ENCODE measurements at places on chromosomes 6 and 20.

DNA sequence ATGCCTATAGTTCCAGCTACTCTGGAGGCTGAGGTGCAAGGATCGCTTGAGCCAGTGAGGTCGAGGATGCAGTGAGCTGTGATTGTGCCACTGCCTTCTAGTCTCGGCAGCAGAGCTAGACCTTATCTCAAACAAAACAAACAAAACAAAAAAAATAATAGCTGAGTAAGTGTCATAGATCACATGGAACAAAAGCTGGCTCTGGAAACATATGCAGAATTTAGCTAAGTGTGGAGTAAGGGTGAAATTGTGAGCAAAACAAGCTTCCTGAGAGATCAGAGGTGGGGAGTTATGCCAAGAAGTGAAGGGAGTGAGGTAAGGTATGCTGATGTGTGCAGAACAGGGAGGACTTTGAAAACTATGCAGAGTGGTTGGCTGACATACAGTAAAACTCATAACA lies 18.7 kb downstream of the SGK1 start:
- DNase-seq, result no peak

- no peak for DNase-seq
These were observed 49.2 kb downstream of the EFCAB8 start for GRCh38 chr20:32907886-32908285.

DNA sequence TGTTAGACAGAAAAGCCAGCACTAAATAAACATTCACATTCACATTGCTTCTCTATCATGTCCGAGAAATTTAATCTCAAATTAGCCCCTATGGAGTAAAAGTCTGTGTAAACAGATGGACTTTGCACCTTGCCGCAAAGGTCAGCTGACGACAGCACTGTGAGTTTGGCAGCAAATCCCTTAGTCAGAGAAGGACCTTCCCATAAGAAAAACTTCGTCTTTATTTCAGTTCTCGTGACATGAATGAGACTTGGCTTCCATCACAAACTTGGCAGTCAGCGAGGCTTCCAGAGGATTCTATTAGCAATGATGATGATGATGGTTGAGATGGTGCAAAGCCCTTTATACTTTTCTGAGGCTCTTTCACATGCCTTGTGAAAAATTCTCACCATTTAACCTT lies 133.7 kb upstream of the IFNGR1 start:
- DNase-seq, result no peak

- peak; percentile 70 for DNase-seq
These were observed 106.2 kb downstream of the UBE3D start for GRCh38 chr6:82959385-82959941.

GRCh38 chr6:34240329-34241248 lies 3.9 kb downstream of the HMGA1 start:
- no peak for DNase-seq

GRCh38 chr6:38364775-38365174 lies 275.0 kb downstream of the BTBD9 start:
- DNase-seq, result no peak

DNA sequence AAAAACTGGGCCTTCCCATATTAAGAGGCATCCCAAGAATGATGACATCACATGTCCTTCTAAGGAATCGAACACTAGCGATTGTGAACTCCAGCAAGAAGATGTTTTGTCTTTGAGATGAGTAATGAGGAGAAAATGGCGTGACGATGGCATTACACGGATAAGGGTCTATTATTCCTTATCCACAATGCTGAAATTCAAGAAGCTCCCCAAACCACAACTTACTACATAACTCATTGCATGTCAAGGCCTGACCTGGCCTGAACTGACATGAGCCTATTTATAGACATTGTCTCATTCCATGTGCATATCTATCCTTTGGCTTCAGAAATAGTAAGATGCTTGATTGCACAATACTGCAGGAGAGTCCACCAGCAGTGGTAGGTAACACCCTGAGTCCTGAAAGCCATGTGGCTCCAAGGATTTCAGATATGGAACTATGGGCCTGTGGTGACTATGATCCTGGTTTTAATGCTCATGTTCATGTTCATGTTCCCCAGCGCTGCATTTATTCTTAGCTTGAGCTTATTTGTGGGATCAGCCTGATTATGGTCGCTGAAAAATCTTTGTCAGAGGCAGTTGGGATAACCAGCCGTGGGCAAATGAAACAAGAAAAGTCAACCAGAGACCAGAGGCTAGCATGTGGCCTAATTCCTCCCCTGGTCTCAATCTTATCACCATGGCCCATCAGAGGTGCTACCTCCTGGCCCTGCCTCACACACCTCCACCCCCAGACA lies 183.2 kb upstream of the JARID2 start:
- DNase-seq, result peak; percentile 42

GRCh38 chr6:139124887-139125672 lies 9.8 kb upstream of the HECA start:
- no peak for DNase-seq

DNA sequence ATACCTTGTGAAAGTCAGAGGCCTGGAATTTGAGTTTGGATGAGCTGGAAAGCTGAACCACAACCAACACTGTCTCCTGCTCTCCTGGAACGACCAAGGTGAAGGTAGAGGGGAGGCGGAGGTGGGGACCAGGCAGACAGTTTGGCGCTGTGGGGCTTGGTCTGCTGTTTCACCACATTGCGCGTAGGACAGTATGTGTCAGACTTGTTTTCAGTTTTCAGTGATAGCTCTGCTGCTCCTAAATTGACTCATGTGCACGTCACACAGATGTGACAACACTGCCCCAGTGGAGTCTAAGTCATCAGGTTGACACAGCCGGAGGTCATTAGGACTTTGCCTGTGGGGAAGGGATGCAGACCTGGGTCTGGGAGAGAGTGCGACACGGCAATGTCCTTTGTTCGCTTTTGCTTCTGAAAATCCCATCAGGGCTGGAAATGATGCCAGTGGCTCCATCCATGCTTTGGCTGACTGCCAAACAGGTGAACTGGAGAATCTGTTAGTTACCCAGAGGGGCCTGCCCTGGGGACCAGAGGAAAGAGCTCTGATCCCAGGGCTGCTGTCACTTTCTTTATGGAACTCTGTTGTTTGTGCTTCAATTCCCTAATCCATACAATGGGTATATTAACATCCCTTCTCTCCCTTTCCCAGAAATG lies 255.5 kb downstream of the CDC5L start:
- DNase-seq, result no peak

DNA sequence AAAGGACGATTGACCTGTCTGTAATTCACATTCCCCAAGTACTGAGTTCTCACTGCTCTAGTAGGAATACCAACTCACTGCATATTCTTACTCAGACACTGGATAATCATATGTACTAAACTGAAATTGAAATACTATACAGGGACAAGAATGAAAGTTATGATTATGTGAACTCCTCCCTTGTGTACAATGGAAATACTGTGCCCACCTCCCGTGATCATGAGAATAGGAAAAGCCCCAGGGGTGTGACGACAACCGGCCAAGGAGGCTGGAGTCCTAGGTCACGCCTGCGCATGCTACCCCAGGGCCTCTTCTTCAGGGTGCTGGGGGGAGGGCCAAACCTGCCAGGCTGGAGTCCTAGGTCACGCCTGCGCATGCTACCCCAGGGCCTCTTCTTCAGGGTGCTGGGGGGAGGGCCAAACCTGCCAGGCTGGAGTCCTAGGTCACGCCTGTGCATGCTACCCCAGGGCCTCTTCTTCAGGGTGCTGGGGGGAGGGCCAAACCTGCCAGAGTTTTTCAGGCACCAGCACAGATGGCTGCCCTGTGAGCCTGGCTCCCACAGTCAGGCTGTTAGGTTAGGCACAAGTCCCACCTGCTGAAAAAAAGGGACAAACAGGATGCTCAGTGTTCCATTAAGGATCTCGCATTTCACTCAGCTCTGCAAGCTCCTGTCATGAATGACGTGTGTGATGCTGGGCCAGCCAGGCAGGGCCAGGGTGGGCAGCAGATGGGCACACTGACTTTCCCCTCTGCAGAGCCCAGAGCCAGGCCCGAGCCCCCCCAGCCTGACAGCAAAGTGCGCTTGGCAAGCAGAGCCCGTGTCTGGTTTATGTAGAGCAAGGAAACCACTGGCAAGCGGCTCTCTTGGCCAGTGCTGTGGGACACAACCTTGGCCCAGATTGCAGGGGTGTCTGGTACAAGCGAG lies 107.7 kb downstream of the FOXF2 start:
- DNase-seq, result no peak

DNA sequence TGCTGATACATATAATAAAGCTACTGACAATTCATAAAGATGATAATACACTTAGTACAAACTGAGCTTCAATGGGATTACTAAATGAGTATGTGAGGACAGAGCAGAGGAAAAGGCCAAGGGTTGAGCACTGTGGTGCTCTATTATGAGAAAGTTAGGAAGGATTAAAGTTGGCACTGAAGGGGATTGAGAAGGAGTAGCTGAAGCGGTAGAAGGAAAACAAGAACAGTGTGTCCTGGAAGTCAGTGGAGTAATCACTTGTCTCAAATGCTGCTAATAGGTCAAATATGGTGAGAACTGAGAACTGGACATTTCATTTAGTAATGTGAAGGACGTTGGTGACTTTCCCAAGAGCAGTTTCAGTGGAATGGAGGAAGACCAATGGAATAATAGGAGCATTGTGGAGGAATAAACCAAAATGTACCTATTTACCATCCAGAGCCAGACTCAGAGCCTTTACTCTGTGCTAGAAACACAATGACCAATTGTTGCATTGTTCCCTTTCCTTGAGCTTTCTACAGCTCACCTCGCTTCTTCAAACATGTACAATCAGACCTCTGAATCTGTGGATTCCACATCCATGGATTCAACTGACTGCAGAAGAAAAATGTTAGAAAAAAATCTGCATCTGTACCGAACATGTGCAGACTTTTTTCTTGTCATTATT lies 255.9 kb downstream of the LAMA2 start:
- no peak for DNase-seq

GRCh38 chr6:12160326-12160725 lies 129.8 kb upstream of the EDN1 start:
- peak; percentile 52 for DNase-seq

DNA sequence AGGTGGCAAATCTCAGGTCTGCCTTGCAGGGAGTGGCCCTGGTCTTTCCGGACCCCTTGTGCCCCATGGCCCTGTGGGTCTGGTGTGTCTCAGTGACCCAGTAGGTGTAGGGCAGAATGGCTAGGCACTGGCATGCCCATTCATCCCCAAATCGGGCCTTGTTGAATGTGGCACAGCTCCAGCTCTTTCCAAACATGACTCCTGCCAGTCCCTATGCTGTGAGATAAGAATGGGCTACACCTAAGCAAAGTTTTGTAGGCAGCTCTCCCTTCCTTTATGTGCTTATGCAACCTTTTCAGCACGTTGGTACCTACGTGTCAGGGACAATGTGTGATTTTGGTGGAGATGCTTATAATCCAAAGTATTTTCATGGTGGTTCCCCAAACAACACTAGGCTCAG lies 33.9 kb downstream of the FOXO3 start:
- no peak for DNase-seq

- DNase-seq, result no peak
These were observed 17.1 kb downstream of the RALGAPA2 start for GRCh38 chr20:20695250-20695816.

- DNase-seq, result no peak
These were observed 249.8 kb upstream of the ID4 start for GRCh38 chr6:19587238-19587942.

DNA sequence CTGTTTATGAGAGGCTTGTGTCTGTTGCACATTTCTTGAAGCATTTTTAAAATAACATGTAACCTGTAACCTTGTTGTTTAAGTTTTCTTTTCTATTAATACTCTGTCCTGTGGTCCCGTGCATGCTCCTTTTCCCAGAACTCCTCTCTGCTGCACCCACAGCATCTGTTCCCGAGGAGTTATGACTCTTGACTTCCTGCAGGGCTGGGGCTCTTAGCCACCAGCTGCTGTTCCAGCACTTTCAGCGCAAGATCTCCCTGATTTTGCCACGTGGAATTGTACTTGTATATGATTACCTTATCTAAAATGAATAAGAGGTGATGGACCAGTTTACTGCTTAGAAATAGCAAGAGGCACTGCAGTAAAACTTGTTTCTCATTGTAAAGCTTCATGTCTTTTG lies 150.6 kb downstream of the QKI start:
- DNase-seq, result no peak

DNA sequence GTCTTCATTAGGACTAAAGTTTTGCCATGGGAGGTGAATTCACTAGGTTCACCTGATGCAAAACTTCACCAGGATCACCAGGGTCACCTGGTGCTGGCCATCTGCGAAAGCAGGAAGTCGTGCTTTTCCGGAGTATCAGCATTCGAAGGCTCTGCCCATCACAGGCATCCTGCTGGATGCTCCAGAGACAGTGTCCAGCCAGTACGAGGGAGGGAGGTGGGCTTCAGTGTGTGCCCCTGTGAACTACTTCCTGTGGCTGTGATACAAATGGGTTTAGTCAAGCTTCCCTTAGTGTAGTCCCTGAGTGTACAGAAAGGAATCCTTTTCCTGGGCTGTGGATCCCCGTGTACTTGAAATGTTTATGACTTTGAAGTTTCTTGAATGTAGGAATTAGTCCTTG lies 3.4 kb upstream of the RPS6KA2 start:
- no peak for DNase-seq

DNA sequence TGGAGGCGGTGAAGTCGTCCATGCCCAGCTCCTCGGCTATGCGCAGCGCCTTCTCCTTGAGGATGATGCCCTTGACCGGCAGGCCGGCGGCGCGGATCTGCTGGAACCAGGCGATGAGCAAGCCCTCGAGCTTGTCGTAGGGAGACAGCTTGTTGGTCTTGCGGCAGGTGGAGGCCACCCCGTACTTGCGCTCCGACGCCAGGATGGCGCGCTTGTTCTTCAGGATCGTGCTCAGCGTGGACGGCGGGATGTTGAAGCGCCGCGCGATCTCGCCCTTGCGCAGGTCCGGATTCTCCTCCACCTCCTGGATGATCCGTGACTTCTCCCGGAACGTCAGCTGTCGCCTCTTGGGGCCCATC lies 435 bp downstream of the CENPB start:
- no peak for DNase-seq

GRCh38 chr6:70094156-70094555 lies 208.7 kb downstream of the COL9A1 start:
- DNase-seq, result no peak

All from GM04504 (cell line).